ENCODE measurements at places on chromosomes 16 and 17.

GRCh38 chr17:83099570-83100181 is 20.3 kb downstream of the METRNL start:
- DNase-seq = no peak

- no peak for DNase-seq
Observed at GRCh38 chr16:89142474-89143195, 28.9 kb upstream of the CDH15 start.

DNA sequence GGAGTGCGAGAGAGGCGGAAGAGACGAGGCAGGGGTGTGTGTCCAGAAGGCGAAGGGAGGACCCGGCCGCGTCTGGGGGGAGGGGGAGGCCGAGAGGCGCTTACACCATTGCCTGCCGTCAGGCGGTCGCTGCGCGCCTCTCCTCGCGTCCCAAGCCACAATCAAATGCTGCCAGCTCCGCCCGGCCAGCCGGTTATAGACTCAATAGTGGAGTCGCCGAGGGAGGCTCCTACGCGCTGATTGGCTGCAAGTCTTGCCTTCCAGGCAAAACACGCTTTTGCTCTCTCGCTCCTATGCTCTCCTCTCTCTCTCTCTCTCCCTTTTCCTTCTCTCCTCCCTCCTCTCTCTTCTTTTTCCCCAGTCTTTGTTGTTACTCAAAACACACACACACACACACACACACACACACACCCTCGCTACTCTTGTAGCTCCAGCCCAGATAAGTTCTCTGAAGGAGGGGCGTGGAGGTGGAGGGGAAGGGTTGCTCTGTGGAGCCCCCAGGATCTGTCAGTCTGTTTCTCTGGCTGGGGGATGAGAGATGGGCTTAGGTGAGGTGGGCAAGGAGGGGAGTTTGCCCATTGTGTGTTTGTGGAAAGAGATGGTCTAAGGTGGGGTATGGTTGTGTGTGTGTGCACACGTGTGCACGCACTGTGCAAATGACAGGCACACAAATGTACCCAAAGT is at the start of gene DLX3:
Gene DLX3 (minus strand): TSS at position 170 of the 684 bp plus-strand sequence. CDS start 226 bp downstream, outside the sequence.
- DNase-seq = peak; percentile 77

DNA sequence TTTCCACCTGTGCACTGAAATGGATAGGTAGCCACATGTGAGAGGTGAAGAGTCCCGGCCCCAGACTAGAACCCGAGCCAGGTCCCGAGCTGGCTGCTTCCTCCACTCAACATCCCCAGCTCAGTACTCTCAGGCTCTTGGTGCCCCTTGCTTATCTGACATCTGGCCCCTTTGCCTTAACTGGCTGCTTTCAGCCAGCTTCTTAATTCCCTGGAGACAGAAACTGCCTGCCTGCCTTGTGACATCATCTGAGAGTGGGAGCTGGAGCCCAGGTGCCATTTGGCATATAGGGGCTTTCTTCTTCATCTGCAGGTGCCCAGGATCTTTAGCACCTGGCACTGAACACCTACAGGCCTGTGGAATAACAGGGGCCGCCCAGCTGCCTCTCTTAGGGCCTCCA is 8.9 kb downstream of the CHAD start:
- peak; percentile 52 for DNase-seq

- DNase-seq = no peak
Observed at GRCh38 chr16:75653922-75654321, 6.3 kb downstream of the TERF2IP start.

DNA sequence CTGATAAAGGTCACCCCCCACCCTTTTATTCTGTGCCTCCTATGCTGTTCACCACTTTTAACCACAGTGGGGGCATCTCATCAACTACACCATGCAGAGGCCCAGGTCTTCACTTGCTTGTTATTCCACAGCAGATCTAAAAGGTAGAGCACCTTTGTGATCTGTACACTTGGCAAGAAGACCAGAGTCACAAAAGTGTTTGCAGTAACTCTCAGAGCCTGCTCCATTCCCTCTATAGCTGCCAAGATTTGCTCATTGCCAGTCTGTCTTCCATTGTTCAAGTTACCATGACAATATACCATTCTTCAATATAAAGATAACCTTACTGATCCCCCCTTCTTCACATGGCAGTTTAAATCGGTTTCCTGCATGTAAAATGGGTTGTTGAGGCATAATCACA is 180.0 kb downstream of the TOX3 start:
- no peak for DNase-seq

GRCh38 chr17:29124135-29124924 is 55.9 kb downstream of the MYO18A start:
- peak; percentile 69 for DNase-seq

DNA sequence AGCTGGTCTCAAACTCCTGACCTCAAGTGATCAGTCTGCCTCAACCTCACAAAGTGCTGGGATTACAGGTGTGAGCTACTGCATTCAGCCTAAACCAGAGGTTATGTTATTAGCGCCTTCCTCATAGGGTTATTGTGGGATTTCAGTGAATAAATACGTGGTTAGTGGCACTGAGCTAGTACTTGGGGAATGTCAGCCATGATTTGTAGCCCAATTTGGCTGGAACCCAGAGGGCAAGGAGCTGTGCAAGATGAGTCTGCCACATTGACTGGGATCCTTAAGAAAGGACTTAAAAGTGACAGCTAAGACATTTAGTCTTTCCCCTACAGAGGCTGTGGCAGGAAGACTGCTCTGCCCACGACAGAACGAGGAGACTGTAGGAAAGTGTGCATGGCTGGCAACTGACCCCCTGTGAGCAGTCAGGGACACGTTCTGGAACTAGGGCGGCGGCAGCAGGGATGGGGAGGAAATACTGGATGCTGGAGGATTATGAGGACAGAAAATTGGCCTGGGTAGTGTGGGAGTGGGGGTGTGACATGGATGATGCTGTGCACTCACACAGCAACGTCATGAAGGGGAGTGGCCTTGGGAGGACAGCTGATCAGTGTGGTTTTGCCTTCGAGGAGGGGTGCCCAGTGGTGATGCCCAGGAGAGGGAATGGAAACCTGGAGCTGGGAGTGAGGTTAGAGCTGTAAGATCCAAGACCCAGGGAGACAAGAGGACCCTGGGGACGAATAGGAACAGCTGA is 14.6 kb downstream of the ATP5PD start:
- DNase-seq = peak; percentile 72

Measured in NCI-H524 treated with DMSO at 0.1 percent for 48 hours (cell line).